ENCODE measurements at places on chromosomes 11 and 22. TPM values are rescaled to one million over a fixed set of nuclear protein-coding genes. Genes with fewer than 3 reads are reported as not detected.

- peak; percentile 46 for DNase-seq
Observed at GRCh38 chr11:83241291-83241946, 44.7 kb downstream of the CCDC90B start.

DNA sequence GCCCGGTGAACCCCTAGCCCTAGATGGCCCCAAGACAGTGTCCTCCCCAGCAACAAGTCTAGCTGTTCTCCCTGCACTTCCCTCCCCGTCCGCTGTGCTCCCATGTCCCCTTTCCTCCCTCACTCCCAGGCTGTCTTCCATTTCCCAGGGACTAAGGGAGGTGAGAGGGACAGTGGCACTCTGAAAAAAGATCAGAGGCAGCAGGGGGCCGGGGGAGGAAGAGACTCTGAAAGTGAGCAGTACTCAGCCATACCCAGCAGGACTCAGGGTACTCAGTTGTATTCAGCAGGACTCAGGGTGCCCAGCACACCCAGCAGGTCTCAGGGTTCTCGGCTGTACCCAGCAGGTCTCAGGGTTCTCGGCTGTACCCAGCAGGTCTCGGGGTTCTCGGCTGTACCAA lies 48.4 kb upstream of the THY1 start:
- no peak for DNase-seq

DNA sequence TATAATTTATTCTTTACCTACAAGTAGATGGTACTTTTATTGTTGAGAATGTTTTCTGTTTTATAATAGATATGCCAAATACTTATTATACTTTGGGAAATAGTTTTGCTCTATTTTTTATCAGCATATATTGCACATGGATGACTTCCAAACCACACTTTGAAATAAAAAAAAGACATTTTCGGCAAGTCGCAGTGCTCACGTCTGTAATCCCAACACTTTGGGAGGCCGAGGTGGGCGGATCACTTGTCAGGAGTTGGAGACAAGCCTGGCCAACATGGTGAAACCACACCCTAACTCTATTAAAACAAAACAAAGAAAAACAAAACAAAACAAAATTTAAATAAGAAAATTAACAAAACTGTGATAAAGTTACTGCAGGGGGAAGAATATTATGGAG lies 983.9 kb upstream of the CNTN5 start:
- DNase-seq: no peak

TRIM66 gene
- total RNA-seq: 4.0 TPM

TPBGL gene
- not detected for total RNA-seq

All from lung microvascular endothelial cell (primary cell).